ENCODE measurements at places on chromosomes 12 and 14.

- DNase-seq = no peak
These were observed 15.4 kb downstream of the GSC start for GRCh38 chr14:94754391-94754942.

- DNase-seq = no peak
These were observed 181.7 kb upstream of the ARID2 start for GRCh38 chr12:45547822-45548221.

DNA sequence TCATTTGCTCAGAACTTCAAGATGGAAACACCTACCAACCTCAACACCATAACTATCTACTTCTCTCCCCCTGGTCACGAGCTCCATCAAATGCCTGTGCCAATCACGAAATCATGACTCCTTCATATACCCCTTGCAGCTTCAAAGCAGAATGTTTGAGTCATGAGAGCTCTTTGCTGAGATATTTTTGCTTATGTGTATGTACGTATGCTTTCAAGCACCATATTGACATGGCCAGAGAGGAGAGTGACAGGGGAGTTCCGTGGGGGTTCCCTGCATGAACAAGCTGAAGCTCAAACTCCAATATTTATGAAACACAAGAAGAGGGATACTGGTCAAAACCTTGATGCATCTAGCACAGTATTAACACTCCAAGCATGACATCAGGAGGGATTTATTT lies 374.4 kb downstream of the DPF3 start:
- no peak for DNase-seq

DNA sequence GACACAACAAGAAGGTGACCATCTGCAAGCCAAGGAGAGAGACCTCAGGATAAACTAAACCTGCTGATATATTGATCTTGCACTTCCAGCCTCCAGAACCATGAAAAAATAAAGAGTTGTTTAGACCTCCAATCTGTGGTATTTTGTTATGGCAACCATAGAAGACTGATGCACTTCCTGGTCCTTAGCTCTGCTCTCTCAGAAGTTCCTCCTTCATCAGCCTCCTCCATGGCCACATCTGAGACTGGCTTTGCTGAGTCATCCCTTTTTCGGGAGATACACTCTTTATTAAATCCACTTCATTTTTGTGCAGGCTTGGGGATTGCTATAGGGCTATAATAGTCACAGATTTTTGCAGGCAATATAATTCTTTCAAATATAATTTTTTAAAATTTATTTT lies 89.6 kb upstream of the ATF7IP start:
- no peak for DNase-seq

GRCh38 chr14:105091517-105092170 lies 26.4 kb upstream of the GPR132 start:
- peak; percentile 90 for DNase-seq

DNA sequence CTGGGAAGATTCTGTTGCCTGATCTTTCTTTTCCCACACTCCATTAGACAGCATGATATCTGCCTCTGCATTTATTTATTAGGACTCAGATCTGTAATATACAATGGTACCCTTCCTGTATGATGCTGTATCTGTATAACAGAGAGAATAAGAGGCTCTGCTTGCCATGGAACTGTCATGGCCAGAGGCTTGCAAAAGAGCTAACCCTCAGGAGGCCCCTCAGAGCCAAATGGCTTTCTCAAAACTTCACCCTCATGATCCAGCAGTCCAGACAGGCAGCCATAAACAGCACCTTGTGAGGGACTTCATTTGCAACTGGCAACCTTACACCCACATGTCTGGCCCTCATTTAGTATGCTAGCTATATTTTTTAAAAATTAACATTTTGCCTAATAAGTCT lies 57.6 kb downstream of the TMEM30B start:
- DNase-seq = no peak

DNA sequence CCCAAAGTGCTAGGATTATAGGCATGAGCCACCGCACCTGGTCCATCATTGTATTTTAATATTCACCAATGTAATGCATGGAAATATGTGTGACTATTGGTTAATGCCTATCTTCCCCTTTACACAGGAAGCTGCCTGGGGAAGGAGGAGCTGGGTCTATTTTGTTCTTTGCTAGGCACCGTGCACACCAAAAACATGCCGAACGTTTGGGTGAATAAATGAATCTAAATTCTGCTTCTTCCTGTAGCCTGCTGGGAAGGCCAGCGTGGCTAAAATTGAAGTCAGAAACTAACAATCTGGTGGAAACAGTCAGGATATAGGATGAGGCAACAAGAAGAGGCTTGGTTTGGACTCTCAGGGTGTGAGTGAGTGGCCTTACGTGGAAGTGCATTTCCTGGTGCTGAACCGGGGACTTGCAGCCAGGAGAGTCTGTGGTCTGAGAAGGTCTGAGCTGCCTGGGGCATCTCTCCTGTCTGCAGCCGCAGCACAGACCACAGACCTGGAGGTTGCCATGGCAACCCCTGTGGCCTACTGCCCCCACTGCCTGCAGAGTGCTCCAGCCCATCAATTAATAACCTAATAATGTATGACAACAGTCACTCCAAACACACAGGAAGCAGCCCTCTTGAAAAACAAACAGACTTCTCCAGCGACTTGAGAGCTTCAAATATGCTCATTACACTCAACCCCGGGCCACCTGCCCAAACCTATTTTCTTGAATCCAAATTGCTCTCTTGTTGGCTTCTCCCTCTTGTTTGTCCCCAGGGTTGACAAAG lies 5.5 kb upstream of the GPR68 start:
- no peak for DNase-seq

DNA sequence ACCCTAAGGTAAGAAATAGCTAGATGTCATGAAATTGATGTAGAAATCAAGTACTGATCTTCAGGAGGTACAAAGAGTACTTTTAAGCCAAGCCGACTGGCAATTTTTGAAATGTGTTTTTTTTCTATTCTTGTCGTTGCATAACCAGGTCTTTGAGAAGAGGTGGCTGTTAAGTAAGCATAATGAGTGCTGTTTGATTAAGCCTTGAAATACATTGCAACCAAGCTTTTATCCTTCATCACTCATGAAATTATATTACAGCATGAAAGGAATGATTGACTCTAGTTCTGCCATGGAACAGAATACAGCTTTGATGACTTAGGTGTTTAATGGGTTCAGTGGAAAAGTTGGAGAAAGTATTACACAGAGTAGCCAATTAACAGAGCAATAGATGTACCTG lies 1720.2 kb upstream of the SEL1L start:
- DNase-seq = no peak

DNA sequence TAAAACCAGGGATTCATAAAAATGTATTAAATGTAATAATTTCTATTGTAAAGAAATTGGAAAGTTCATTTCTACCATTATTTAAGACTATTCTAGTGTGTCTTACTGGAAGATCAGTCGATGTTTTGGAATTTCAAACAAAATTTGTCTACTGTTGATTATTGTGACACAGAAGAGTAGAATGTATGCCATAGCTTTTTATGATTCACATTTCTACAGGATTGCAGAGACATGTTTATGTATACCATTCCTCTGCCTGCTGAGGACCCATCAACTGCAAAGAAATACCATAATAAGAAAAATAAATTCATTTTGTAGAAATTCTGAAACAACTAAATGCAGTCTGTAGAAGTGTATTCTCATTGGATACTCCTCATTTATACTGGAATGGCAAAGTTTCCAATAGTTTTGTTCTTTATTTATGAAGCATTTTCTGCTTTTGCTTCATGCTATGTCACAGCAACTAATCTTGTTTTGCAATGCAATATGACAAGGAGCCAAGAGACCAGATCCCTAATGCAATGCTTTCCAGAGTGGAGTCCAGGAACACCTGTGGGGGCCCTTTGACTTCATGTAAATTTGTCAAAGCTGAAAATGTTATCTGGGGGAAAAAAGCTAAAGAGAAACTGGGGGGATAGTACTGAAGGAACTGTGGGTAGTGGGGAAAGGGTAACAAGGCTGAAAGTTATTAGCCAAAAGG lies 172.9 kb upstream of the LRIG3 start:
- no peak for DNase-seq

DNA sequence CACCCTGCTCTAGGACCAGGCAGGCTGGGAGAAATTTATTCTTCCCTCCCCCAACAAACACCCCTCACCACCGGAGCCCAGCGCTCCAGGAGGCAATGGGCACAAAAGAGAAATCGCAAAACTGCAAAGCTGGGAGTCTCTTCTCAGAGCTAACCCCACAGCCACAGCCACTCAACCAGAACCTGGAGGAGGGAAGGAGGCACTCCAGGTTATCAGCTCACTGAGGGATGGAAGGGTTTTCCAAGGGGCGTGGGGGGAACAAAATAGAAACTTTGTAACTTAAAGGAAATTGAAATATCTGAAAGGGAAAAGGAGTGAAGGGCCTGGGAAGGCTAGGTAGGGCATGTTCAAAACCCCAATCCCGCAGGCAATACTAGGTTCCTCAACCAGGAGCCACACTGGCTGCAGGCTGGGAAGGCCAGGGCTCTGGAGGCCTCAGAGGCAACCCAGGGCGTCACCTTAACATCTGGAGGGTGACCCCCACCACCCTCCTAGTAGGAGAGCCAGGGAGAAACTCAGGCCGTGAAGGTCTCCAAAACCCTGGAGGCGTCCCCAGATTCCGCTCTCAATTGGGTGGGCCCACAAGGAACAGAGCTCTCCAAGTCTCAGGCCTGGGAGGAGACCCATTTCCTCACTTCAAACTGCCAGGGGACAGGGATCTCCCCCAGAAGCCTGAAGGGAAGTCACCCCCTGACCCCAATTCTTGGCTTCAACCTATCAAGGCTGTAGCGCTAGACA lies 3.2 kb downstream of the KDM2B start:
- DNase-seq = no peak

DNA sequence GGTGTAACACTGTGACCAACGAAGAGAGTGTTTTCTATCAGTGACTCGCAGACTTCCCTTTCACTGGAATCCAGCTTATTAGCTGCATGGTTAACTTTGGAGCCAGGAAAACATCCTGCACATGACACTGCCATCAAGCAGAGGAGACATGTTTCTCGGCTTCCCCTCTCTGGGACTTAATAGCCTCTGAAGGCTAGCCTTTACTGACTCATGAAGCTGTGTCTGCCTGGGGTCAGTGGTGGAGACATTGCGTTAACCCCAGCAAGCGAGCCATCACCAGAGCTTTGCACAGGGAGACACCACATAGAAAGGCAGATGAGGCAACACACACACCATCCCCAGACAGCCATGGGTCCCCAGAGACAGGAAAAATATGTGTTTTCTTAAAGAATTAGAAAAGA lies 126.9 kb upstream of the PRICKLE1 start:
- no peak for DNase-seq

DNA sequence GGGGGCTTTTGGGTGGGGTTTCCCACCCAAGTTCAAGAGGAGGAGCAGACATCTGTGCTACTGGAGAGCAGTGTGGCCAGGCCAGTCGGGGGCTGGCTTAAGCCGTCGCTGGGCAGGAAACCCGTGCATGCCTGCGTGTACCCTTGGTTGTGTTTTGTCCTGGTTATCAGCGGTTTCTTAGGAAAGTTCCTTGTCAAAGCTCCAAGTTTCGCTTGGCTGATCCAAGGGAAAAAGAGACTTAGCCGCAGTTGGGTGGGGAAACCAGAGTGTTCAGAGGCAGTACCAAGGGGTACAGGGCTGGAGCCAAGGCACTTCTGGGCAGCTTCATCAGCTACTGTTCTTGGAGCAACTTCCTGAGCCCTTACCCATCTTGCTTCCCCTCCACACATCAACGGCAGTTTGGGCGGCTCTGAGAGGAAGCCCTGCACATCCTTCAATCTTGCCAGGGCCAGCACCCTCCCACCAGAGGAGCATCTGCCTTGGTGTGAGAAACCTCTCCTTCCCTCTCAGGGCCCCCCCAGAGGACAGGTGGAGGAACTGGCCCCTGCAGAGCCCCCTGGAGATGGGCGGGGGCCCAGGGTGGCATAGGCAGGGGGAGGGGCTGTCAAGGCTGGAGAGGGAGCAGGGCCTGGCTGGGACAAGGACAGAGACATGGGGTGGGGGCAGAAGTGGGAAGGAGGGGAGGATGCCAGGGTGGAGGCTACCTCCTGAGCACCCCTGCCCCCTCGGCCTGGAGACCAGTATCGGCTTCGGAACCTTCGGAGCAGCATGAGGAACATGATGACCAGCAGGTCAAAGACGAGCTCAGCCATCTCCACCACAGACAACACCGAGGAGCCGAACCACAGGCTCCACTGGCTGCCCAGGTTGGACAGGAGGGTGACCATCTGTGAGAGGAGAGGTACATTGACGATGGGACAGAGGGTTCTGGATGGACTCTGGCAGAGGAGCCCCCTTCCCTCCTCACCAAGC lies 5.8 kb upstream of the TNFRSF1A start:
- no peak for DNase-seq

GRCh38 chr12:53065975-53066931 lies 12.9 kb downstream of the SPRYD3 start:
- peak; percentile 88 for DNase-seq

- no peak for DNase-seq
These were observed 273.9 kb upstream of the RGS6 start for GRCh38 chr14:71658261-71658860.

- no peak for DNase-seq
These were observed 477.9 kb downstream of the MED13L start for GRCh38 chr12:115799610-115800009.

DNA sequence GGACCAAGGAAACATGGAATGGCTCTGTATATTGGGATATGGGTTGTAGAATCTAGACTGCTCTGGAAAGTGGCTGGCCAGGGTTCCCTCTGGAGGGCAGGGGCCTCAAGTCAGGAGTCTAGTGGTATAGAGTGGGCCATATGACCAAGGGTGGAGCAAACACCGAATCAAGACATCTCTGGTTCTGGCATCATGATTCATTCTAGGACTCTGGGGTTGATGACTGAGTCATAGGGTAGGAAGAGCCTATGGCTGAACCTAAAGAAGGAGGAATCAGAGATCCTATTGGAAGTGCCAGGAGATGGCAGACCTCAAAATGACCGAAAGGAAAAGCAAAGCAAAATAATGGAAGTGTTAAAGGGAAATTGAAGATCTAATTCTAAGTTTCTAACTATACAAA lies 356.4 kb upstream of the PRICKLE1 start:
- no peak for DNase-seq

DNA sequence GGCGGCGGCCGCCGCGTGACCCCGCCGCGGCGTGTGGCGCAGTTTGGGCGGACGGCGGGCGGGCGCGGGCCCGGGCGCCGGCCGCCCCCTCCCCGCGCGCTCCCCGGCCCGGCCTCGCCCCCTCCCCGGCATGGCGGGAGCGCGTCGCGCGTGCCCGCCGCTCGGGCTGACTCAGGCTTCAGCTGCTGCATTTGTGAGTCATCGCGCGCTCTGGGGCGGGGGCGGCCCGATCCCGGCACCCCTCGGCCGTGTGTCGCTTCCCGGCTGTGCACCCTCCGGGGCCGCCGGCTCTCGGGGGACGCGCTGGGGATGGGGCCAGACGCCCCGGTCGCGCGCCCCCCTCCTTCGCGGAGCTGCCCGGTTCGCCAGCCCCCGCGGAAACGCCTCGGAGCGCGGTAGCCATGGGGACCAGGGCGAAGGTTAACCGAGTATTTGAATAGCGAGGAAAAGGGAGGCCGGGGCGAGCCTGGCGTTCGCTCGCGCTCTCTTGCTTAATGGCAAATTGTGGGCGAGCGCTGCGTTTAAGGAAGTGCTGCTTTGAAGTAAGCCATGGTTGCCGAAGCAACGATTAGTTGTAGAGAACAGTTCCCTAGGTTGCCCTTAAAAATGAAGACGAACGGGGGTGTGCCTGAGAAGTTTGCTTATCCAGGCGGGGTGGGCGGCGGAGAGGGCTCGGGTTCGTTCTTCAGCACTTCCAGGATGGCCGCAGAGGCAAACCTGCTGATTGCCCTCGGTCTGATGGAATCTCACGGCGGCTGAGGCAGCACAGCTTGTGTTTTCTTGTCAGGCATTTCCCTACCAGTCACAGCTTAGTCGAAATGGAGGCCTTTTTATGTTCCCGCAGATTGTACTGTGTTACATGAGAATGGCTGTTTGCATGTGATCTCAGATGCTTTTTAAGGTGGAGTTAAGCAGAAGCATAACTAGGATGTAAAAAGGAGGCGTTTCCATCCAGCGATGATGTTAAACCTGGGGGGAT lies 896 bp downstream of the EIF5 start:
- DNase-seq = peak; percentile 90
